ENCODE measurements at places on chromosomes 11 and 22. TPM values are rescaled to one million over a fixed set of nuclear protein-coding genes. Genes with fewer than 3 reads are reported as not detected.

The TRIM22 gene
- total RNA-seq, result 60.6 TPM

The BTBD18 gene
- total RNA-seq, result not detected

The MAJIN gene
- total RNA-seq, result not detected

The APOA5 gene
- not detected for total RNA-seq

The OR8B3 gene
- not detected for total RNA-seq

The ACRV1 gene
- not detected for total RNA-seq
